Stimulated activated CD8-positive, alpha-beta memory T cell treated with anti-CD3 and anti-CD28 coated beads, Interleukin-2, amount 100 ng/mL, for 48 hours (primary cell): ENCODE measurements at places on chromosomes 5 and 9.

DNA sequence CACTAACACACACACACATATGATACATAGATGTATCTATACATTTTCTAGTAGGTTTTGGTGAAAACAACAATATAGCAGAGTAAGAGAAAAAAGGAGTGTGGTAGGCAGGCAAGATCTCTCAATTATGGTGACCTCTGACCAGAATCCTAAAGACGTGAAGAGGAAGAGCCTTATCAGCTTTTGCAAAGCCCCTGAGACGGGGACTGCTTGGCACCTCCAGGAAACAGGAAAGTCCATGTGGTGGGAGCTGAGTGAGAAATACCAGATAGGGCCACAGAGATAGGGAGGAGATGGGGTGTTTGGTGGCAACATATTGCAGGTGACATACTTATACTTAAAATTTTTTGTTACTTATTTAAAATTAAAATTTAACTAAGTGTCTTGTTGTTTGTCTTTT is 39.9 kb upstream of the CTXN3 start:
- DNase-seq, result no peak

GRCh38 chr5:74765201-74765600 is 1.7 kb downstream of the GFM2 start:
- no peak for DNase-seq

DNA sequence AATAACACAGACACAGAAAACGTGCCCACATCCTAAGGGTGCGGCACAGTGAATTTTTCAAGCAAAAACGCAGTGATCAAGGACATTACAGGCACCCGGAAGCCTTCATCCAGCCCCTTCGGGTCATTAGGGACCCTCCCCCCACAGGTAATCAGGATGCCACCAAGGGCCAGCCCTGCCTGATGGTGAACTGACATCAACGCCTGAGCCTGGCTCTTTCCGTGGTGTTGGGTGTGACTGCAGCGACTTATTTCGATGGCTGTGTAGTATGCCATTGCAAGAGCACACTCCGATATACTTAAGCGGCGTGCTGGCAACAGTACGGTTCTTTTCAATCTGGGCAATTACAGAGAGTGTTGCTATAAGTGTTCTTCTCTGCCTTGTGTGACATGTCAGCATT is 310.0 kb upstream of the IRX1 start:
- DNase-seq, result no peak

- DNase-seq, result no peak
Measured at GRCh38 chr9:93909242-93909616, 45.9 kb downstream of the BARX1 start.

- no peak for DNase-seq
Measured at GRCh38 chr5:68087866-68088265, 127.7 kb upstream of the PIK3R1 start.

DNA sequence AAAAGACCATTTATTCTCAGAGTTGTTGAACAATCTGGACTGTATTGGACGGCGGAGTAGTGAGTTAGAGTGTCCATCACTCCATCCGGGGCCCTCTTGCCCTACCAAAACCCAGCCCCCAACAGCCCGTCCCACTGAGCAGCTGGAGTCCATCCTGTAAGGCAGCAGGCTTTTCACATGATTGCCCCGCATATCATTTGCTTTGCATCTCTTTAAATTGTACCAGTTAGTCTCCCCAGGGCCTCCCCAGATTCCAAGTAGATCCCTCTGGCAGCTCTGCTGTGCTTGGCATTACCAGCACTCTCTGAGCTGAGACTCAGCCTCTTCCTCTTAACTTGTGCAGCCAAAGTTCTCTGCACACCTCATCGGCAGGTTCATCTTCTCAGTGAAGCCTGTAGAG is 48.6 kb upstream of the ADCY2 start:
- DNase-seq, result no peak

DNA sequence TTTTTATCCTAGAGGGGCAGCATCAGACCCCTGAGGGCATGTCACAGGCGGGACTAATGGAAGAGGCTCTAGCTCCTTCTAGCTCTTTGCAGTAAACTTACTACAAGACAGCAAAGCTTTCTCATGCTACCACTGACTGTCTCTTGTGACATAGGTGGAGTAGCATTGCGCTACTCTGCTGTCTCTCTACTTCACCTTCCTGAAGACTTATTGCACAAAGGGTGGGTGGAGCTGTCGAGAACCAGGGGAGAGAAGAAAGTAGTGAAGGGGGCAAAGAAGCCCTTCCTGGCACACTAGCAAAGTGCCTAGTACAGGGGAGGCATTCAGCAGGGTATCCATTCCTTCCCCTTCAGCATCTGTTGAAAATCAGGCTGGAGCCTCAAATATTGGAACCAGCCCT is 36.1 kb upstream of the NEK6 start:
- DNase-seq, result no peak

DNA sequence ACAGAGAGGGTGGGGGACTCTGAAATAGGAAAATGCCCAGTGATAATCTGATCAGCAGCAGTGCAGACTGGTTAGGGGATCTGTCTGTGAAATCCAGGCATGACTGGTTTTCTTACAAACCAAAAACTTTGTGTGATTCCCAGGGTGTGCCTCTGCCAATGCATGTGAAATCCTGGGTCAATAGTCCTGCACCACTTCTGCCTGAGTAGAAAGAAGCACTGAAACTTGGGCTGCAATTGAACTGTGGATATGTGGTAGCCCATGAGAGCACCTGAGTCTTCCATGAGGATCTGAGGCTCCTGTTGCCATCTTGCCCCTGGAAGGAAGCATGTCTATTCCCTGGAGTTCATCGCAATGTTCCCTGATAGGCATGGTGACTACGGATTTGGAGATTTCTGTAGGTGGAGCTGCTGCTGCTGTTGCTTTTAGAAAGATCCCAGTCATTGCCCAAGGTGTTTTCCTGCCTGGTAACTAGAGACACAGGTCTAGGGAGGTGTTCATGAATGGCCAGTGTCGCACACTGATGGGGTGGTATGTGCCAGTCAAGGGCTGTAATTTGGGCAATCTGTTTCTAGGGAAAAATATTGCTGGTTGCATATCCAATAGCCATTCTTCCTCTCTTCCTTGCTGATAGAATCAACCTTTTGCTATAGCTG is 146.7 kb downstream of the CARTPT start:
- no peak for DNase-seq

DNA sequence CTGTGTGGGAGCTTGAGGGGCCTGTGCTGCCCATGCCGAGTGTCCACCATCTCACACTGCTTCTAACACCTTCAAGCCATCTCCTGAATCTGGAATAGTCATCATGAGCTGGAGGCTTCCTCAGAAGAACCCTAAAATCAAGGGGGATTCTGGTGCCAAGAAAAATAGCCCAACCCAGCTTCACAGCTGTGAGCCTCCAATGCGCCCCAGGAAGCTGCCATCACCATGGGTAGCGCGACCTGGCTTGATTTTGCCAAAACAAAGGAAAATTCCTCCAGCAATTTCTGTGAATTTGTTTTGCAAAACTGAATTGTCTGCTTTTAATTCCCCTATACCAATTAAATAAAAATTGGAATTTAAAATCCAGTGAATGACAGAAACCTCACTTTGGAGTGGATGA is 6.2 kb upstream of the TIFAB start:
- DNase-seq, result no peak

DNA sequence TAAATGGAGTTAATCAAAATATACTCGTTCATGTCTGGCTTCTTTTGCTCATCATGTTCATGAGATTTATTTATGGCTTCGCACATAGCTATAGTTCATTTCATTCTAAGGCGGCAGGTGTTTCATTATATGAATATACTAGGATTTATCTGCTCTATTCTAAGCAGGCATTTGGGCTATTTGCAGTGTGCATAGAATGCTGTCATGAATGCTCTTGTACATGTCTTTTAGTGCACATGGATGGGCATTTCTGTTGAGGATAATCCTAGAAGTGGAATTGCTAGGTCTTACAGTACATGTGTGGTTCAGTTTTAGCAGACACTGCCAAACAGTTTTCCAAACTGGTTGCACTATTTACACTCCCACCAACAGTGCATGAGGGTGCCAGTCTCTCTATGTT is 285.3 kb upstream of the ADRA1B start:
- DNase-seq, result no peak

- no peak for DNase-seq
Measured at GRCh38 chr9:113600023-113600823, 136.7 kb downstream of the RGS3 start.

DNA sequence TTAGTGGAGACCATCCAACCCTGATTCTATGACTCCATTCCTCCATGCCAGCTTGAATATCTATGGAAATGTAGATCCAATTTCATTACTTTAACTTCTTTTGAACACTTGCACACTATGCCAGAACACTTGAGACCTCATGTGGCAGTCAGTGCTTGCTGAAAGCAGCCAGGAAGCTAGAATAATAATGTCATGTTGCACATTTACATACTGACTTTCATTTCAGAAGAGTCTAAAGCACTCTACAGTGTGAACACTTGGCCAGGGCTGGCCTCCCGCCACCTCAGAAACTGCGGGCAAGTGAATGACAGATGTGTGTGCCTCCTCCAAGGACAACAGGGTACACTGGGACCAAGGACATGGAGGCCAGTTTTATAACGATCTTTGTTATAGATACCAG is 97.3 kb downstream of the SLF1 start:
- no peak for DNase-seq

- DNase-seq, result no peak
Measured at GRCh38 chr5:80915716-80916115, 44.4 kb upstream of the RASGRF2 start.

- no peak for DNase-seq
Measured at GRCh38 chr5:125064621-125065438, 318.4 kb upstream of the ZNF608 start.

DNA sequence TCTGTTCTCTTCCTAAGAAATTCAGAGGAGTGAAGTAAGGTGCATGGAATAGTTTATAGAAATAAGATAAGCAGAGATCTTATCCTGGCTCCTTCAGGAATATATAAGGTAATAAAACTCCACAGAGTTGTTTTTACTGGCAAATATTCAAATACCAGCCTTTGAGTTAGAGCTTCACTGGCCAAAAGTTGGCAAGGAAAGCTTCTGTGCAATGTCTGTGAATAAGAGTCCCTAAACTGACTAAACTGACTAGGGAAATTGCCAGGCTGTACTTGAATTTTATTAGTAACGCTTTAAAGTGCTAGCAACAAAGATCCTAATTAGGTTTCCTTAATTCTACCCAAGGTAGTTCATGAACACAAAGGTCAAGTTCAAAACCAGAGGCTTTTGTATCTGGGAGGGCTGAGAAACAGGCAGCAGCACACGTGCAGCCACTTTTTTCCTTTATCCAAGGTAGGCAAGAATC is 131.1 kb upstream of the MPDZ start:
- no peak for DNase-seq

GRCh38 chr5:162096448-162096847 is 28.9 kb downstream of the GABRG2 start:
- no peak for DNase-seq

GRCh38 chr9:127856729-127857116 is 2.3 kb upstream of the ENG start:
- no peak for DNase-seq

GRCh38 chr9:128633601-128634000 is 23.0 kb downstream of the DYNC2I2 start:
- no peak for DNase-seq

- DNase-seq, result no peak
Measured at GRCh38 chr5:79562351-79563246, 48.7 kb upstream of the HOMER1 start.

- no peak for DNase-seq
Measured at GRCh38 chr5:126961702-126962101, 68.7 kb downstream of the MARCHF3 start.

DNA sequence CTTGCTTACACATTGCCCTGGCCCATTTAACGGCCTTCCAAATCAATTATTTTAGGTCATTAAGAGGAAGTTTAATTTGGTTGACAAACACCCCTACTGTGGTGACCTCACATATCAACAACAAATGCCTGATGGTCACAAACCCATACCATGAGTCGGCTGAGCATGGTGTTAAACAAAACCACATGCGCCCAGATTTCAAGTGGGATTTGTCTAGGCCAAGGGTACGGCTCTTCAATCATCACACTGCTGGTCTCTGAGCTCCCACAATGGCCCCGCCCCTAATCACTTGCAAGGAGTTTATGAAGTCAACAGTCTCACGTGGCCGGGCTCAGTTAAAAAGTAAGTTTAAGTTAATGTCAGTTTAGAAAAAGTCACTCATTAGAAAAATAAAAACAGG is 243.8 kb downstream of the CRB2 start:
- DNase-seq, result no peak

GRCh38 chr5:102910240-102911226 is 155.4 kb downstream of the PAM start:
- DNase-seq, result no peak

DNA sequence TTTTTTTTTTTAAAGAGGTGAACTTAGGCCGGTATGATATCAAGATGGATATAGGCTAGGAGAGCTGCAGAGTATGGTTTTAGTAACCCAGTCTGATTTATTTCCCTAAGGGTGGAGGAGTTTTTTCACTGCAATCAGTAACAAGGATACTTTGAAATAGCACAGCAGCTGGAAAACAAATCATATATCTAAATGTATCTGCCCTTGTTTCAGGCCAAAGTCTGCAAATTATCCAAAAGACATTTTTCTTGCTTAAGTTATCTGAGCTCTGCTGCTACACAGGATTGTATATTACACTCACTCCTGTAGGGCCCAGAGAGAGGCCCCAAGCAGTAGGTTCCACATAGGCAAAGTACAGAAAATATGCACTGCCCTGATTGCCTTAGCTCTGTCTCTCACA is 222.4 kb downstream of the NTRK2 start:
- DNase-seq, result no peak

GRCh38 chr5:170813231-170813630 is 29.7 kb downstream of the GABRP start:
- DNase-seq, result no peak

- DNase-seq, result no peak
Measured at GRCh38 chr5:82812575-82812974, 264.6 kb downstream of the TMEM167A start.

DNA sequence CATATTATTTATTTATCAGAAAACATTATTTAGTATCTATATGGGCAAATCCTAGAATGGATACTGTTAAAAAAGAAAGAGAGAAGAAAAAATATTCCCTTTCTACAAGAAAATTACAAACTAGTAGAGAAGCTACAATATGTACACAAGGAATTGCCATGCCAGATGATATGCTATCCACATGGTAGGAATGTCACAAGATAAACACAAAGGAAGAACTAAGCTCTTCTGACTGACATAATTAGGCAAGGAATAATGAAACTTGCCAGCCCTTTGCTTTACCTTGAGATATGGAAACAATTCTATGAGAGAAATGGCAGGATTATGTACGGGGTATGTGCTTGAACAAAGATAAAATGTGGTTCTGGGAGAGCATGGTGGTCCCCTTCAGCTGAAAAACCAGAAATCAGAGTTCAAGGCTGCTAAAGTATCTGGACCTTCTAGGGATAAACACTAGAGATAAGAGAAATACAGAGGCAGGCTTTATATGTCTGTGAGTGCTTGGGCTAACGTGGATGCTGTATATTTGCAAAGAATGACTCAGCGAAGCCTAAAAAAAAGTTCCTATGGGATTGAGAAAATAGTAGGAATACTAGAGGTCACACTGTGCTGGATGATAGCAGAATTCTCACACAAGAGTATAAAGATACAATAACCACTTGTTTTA is 451.6 kb downstream of the TLE1 start:
- DNase-seq, result no peak

GRCh38 chr9:134215699-134216448 is 51.5 kb upstream of the RNU6ATAC start:
- DNase-seq, result no peak
